ENCODE measurements at places on chromosomes 11 and 22.

DNA sequence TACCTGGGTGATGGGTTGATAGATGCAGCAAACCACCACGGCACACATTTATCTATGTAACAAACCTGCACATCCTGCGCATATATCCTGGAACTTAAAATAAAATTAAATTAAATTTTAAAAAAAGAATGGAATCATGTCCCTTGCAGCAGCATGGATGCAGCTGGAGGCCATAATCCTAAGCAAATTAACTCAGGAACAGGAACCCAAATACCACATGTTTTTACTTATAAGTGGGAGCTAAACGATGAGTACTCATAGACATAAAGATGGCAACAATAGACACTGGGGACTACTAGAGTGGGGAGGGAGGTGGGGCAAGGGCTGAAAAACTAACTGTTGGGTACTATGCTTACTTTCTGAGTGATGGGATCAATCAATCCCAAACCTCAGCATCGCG, 40.9 kb downstream of the CWC15 start:
- no peak for DNase-seq

DNA sequence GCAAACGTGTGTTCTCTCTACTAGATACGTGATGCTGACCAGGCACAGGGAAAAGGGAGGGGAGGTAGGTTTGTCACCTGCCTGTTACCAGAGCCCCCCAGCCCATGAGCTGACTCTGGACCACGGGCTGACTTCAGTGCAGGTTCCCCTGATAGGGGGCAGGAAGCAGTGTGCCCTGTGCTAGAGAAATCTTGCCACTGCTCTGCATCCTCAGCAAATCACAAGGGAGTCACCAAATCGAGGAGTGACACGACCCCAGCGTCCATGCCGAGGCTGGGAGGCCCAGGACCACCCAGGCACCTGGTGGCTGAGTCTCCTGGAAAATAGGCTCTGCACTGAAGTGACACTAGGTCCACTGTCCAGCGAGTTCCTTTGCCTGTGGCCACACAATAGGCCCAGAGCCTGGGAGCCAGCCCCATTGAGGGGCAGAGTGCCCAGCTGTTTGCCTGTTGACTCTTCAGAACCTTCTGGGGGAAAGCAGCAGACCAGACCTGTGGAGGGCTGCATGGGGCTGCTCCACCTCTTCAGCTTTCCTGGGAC, 99.3 kb downstream of the CTTN start:
- no peak for DNase-seq

DNA sequence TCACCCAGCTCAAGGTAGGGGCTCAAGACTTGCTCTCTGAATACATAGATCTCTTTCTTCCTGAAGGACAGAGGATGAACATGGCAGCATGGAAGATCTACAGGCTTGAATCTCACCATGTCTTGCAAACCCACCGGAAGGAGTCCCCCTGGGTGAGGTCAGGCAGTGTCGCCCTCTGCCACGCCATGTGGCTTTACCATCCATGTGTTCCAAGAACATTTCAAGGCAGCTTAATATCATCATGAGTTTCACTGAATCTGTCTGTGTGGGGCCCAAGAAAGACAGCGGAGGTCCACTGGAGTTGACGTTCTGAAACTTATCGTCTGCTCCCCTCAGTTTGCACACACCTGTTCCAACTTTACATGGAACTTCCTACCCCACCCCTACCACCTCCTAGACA, 1202.6 kb downstream of the TBC1D22A start:
- no peak for DNase-seq

DNA sequence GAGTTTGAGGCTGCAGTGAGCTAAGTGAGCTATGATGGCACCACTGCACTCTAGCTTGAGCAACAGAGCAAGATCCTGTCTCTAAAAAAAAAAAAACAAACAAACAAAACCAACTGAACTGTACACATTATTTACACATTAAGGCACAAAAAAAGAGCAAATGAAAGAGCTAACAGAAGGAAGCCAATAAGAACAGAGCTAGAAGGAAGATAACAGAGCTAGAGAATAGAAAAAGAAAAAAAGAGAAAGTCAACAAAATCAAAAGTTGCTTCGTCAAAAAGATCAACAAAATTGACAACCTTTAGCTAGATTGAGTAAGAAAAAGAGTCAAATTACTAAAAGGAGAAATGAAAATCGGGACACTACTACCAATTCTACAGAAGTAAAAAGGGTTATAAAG, 25.0 kb downstream of the GUCD1 start:
- no peak for DNase-seq

DNA sequence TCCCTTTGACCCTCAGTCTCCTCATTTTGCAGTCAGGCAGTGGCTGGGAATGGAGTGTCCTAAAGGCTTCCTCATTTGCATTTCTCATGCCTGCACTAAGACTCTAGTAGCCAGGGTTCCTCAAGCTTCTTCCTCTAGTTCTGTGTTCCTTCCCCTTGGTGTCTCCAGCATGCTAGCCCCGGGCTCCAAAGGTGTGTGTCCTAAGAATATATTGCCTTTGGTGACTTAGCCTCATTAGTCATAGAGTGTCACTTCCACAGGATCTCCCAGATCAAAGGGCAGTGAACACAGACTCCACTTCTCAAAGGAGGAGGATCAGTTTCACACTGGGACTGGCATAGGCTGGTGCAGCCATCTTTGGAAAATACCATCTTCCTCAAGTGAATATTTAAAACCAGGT, 21.4 kb upstream of the ACER3 start:
- no peak for DNase-seq

DNA sequence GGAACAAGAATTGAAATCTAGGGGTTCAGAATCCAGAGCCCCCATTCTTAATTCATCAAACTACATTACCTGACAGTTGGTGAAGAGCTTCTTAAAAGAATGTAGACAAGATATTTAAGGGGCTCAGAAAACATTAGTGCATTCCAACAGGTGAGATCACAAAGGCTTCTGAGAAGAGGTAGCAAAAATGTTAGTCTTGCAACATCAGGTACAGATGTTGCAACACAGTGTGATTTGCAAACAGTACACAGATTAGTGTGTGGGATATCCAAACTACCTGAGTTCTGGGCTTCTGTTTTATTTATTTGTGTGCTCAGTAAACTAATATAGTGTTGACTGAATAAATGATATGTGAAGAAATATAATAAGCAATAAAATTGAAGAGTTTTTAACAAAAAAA, 11.8 kb downstream of the CASP4 start:
- DNase-seq, result no peak

Measured in HS-5 (cell line).